Gastroesophageal sphincter (tissue), 4 donors: ENCODE measurements at places on chromosomes 16 and 17. TPM values are rescaled to one million over a fixed set of nuclear protein-coding genes. Genes with fewer than 3 reads are reported as not detected.

SPIRE2 gene
- total RNA-seq: 0.27 TPM

PRSS8 gene
- not detected for total RNA-seq

GCGR gene
- 0.47 TPM for total RNA-seq

HOXB2 gene
- total RNA-seq: 28.7 TPM

GRCh38 chr17:7440113-7440833 is 961 bp downstream of the FGF11 start:
- ATAC-seq: no peak

DNA sequence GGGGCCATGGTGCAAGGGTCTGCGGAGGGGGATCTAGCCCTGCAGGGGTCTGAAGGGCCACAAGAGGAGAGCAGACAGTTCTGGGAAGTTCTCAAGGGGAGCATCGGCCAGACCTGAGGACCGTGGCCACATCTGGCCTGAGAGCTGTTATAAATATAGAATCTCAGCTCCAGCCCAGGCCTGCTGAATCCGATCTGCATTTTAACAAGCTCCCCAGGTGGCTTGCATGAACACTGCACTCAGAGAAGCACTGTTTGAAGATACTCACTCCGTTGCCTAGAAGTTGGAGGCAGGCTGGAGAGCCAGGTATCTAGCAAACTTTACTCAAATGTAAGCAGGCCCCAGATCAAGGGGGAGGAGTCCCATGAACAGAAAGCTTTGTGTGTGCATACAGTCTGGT is 61.3 kb downstream of the NKD1 start:
- ATAC-seq: peak; percentile 35

DNA sequence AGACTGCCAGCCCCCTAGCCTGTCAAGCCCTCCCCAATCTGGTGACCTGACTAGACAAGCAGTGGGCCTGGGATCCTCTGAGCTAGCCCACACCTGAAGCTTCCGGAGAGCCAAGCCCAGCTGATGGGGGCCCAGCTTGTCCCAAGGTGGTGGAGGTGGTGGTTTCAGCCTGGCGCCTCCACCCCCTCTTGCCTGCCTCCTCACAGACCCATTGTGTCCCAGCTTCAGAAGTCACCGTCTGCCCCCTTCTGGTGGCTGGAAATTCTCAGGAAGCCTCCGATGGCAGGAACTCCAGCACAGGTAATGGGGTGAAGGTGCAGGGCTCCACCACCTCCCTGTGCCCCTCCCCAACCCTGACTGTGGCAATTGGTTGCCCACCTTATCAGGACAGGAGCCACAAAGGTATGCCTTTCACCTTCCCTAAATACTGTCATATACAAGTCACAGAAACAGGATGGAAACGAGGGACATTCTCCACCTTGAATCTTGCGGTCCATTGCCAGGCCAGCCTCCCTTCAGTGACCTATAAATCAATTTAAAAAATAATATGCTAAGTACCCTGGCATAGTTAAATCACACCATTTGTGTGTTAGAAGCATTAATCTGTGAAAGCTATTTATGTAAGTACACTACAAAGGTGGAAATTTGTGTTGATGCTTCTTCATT is 66.0 kb upstream of the ZNF423 start:
- peak; percentile 48 for ATAC-seq

- ATAC-seq: peak; percentile 19
Observed at GRCh38 chr16:4982056-4982867, 24.1 kb downstream of the SEC14L5 start.

DNA sequence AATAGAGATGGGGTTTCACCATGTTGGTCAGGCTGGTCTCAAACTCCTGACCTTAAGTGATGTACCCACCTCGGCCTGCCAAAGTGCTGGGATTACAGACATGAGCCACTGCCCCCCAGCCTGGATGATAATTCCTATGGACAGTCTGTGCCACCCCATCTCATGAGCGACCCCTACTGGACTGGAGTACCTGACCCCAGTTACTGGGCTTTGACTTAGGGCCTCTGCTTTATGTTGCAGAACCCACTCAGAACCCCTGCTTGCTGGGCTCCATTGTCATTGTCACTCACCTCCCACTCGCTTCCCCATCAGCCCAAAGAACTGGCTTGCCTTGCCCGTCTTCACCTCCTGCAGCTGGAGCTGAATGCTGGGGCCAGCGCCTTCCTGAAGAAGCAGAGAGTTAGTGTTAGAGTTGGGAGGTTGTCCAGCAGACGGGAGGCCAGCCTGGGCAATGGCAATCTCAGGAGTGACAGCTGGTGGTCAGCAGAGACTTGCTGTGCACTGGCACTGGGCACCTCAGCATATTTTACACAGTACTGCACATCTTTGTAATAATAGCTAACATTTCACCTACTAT is 4.0 kb downstream of the TAC4 start:
- no peak for ATAC-seq

- peak; percentile 88 for ATAC-seq
Observed at GRCh38 chr17:7296189-7296861, 1.9 kb upstream of the YBX2 start.

GRCh38 chr17:61786088-61786487 is 77.2 kb downstream of the BRIP1 start:
- no peak for ATAC-seq

GRCh38 chr16:71737501-71737900 is 13.0 kb upstream of the PHLPP2 start:
- ATAC-seq: no peak

DNA sequence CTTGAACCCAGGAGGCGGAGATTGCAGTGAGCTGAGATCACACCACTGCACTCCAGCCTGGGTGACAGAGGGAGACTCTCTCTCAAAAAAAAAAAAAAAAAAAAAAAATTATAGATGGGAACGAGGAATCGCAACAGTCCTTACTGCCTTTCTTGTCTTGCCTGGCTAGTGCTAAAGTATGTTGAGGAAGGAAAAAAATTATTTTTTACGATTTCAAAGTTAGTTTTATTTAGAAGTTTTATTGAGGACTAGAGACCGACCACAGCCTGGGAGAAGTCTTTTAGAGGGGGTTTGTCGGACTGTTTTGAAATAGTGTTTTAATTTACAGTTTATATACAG is 15.8 kb upstream of the DNAH17 start:
- ATAC-seq: no peak
